ENCODE measurements at places on chromosomes 12 and 14.

DNA sequence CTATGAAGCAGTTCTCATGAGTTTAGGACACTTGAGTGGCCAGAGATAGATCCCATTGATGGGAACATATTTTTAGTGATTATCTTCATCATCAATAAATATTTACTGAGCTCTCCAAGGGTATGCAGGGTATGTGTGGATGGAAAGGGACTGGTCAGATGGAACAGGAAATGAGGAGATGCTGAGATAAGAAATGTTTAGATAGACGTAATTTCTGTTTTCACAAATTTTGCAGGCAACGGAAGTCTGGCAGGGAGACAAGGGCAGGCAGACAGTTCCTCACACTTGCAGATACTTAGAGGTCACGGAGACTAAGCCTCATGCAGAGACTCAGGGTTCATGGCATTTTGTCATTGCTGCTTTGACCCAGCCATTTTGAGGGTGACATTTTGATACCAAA, 24.3 kb downstream of the BCL2L14 start:
- no peak for DNase-seq

GRCh38 chr12:84986117-84986516, 50.0 kb downstream of the TSPAN19 start:
- no peak for DNase-seq

DNA sequence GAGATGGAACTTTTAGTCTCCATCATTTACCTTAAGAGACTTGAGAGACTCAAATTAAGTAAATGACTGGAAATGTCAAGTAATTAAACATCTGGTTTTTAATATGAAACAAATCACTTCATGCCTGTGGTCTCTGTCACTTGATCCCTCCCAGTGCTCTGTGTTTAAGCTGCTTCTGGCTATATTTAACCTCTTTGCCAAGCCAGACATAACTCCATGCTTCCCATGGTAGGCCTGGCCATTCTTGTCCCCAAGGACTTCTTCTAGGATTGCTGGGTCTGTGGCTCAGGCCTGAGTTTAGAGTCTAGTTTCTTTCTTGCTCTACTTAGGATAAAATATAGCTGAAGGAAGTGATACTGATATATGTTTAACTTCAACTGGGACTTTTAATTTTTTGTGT, 1013.6 kb downstream of the FLRT2 start:
- peak; percentile 10 for DNase-seq

GRCh38 chr12:99066726-99067125, 421.6 kb downstream of the APAF1 start:
- DNase-seq: no peak

DNA sequence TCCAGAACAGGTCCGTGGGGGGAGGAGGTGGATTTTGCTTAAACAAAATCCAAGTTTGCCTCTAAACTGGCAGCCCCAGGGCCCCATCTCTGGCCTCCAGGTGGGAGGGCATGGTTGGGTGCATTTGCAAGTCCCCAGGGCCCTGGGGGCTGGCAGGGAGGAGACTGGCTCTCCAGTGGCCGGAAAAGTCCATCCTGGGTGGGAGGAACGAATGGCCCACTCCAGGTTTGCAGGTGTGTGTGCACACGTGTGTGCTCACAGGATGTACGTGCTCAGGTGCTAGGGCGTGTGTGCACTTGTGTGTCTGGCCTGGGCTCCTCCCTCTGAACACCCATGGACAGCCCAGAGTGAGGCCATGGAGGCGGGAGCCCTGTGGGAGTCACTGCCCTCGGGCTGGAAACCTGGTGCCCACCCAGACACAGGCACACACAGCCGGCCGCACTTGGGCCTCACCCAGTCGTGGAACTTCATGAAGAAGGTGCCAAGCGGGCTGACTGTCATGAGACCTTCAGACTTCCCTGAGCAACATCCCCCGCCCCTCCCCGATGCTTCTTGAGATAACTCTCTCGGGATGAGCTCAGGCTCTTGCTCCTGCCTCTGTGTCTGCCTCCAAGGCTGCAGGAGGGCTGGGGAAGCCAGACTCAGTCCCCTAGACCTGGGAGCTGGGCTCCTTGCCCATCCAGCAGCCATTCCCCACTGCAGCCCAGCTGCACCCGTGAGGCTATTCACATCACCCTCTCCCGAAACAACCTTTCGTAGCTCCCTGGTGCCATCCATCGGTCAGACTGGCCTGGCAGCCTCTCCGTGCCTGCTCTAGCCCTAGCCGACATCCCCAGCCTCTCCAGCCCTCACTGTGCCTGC, 9.4 kb downstream of the AHNAK2 start:
- peak; percentile 45 for DNase-seq

- no peak for DNase-seq
These were observed 192.3 kb downstream of the BCAT1 start for GRCh38 chr12:24756479-24757024.

- DNase-seq: no peak
These were observed 43.4 kb downstream of the ELK3 start for GRCh38 chr12:96237465-96238077.

DNA sequence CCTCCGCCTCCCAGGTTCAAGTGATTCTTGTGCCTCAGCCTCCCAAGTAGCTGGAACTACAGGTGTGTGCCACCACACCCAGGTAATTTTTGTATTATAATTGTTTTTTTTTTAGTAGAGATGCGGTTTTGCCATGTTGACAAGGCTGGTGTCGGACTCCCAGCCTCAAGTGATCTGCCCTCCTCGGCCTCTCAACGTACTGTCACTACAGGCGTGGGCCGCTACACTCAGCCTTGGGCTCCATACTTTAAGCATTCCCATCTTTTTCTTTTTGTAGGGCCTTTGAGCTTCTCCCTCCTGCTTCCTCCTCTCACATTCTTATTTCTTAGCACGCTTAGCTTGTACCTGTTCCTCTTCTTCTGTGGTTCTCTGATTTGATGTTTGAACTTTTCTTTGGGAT, 62.8 kb downstream of the SERPINA3 start:
- DNase-seq: no peak

DNA sequence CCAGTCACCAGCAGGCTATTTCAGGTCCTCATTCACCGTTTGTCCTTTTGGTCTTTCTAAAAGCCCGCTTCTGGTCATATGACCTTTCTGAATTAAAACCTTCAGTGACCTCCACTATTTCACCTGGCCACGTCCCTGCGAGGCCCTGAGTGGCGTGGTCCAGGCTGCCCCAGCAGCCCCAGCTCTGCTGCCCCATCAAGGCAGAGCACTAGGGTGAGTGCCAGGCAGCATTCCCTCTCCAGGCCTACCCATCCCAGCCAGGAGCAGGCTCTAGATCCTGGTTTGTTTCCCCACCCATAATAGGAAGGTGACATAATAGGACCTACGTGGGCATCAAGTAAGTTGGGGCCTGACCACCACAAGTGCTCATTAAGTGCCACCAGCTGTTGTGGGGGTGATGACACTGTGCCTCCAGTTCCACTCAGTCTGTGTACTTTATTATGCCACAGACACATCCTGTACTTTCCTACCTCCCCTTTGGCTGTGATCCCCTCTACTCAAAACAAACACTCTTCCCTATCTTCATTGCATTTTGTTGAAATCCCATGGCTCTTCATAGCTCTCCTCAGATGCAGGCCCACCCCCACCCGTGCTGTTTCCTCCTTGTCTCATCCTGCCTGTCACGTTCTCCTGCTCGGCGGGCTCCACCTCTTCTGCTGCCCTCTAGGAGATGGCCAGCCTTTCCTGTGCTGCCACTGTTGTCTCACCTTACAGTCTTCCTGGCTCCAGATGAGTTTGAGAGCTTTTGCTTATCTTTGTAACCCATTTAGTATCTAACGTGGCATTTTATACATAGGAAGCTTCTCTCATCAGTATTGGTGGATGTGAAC, 21.4 kb downstream of the CKB start:
- DNase-seq: no peak

DNA sequence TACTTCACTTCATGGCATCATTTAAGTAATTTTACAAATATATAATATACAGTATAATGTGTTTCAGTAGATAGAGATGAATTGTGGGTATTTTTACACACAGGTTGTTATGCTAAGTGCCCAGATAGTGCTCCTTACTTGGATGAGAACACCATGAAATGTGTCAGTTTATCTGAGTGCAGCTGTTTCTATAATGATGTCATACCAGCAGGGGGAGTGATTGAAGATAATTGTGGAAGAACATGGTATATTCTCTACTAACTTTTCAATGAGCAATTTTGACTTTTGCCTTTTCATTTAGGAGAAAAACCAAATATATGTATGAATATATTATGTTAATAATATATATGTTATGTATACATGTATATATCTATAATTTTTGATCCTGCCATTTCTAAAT, 221.6 kb downstream of the LRRK2 start:
- peak; percentile 26 for DNase-seq

- no peak for DNase-seq
These were observed 45.6 kb downstream of the C14orf132 start for GRCh38 chr14:96084796-96085195.

- no peak for DNase-seq
These were observed 100.2 kb downstream of the SRGAP1 start for GRCh38 chr12:63944586-63945228.

- no peak for DNase-seq
These were observed 28.8 kb upstream of the INF2 start for GRCh38 chr14:104660597-104660996.

DNA sequence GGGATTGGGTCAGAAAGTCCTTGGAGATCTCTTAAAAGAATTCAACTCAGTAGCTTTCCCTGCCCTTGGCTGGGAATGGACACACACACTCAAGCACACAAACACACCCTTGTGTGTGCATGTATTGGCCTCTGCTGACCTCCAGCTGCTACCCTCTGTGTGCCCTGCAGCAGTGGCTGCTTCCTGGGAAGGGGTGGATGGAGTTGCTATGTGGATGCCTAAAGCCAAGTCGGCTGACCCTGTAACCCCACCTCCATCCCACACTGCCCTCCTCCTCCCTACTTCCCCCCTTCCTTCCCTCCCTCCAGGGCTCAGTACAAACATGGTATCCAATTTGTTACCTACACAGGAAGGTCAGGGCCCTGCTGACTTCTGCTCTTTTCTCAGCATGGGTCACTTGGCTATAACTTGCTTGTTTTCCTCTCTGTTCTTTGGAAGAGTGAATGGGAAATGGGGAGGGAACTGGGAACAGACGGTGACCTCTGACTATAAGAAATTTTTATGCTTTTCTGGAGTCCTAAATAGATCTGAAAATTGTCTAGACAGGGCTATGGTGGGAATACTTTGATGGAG, 351.6 kb upstream of the TBX3 start:
- DNase-seq: no peak

DNA sequence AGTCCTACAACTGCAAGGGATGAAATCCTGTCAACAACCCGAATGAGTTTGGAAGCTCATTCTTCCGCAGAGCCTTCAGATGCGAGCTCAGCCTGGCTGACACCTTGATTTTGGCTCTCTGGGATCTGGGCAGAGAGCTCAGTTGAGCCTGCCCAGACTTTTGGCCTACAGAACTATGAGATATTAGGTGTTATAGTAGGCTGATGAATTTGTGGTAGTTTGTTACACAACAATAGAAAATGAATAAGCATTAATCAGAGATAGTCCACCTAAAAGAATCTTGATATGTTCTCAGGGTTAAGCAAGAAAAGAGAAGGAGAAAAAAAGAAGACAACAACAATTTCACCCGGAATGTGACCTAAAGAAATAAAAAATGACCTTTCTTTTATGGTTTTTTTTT, 30.4 kb upstream of the GZMB start:
- DNase-seq: no peak

DNA sequence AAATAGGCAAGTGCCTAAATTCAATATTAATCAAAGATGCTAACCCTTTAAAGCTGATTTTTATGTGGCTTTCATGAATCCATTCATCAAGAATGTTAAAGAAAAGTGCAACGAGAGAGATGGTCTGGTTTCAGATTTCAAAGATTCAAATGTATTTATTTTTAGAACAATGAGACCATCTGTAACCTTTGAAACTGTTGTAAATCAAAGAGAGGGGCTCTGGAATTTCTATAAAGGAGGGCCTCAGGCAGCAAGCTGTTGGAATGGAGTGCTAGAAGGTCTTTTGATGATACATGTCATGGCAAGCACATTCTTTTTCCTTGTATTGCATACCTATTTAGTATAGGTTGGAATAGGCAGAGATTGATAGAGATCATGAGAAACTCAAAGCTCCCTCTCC, 433.0 kb downstream of the LRIG3 start:
- no peak for DNase-seq

DNA sequence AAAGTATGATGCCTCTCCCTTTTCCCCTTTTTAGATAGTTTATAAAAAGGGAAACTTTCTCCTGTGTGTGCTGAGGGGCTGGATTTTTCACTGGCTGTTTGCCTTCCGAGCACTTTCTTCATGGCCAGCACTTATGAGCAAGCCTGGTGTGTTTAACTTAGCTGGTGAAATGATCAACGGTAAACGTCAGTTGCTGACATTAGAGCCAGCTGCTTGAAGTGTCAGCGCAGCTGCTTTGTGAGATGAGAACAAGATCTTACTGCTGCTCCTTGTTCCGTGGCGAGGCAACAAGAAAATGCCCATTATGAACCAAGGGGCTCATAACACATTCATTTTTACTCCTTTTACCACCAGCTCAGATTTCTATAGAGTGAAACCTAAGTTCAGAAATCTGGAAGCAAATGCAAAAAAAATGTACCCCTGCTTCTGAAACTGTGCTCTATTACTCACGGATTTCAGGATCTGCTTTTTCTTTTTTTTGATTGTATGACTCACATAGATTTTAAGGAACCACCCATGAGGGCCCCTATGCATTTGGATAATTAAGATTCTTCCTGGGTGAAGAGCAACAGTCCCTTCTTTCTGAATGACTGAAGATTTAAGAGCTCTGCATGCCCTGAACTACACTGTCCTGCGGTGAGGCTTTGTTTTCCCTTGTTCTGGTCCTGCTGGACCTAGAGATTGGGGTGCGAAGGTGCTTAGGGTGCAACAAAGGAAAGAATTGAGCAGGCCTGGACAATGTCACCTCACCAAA, 74.3 kb upstream of the CPM start:
- peak; percentile 36 for DNase-seq

DNA sequence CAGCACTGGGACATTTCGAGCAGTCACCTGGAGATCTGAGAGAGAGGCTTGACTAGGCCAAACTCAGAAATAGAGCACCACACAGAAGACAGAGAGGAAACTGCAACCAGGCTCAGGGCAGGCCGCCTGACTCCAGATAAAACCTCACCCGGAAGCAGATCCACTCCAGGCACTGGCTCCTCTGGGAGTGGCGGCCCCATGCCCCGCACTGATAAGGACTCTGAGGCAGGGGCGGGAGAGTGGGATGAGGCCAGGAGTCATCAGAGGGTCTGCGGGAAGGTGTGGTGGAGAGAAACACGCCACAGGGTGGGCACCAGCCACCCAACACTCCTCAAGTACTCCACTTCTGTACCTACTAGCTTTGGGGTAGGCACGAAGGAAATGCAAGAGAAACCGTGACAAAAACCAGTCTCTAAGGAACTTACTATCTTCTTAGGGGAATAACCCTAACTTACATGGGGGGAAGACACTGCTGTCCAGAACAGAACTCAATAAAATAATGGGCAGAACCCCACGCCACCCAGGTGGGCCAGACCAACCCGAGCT, 71.3 kb downstream of the CHGA start:
- no peak for DNase-seq

DNA sequence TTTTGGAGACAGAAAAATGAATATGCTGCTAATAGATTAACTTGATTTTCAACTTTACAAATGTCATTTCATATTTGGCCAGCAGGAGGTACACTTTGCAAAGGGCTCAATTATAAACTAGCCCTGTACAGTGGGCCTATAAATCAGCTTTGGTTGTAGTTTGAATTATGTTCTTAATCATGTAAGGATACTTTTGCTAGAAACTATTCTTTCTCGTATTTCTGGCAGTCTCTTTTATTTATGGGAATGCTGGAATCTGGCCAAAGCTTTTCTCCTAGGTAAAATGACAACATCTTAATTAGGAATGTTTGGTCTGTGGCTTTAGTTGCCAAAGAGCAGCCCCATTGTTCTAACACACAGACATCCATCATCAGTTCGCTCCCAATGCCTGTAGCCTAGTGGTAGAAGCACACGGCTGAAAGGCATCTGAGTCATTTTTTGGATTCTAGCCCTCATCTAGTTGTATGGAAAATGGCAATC, 1322.3 kb upstream of the SEL1L start:
- no peak for DNase-seq
